ENCODE measurements at places on chromosomes 3 and 15.

DNA sequence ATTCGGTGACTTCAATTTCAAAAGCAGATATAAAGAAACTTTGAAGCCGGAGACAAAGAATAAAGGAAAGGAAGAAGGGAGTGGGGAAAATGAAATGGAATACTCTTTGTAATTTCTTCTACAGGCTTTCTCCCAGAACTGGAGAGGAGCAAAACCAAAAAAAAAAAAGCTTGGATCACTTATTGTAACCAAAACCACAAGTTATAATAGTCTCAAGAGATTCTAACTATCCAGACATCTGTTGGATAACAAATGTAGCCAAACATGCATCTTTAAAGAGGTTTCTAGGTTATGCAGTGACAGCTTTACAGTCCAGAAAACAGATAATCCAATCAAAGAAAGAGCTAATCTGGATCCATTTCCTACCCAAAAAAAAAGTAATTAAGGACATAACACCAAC lies 36.2 kb downstream of the VGLL3 start:
- DNase-seq = no peak

- DNase-seq = peak; percentile 79
Measured at GRCh38 chr15:33700695-33701303, 267.5 kb upstream of the CHRM5 start.

DNA sequence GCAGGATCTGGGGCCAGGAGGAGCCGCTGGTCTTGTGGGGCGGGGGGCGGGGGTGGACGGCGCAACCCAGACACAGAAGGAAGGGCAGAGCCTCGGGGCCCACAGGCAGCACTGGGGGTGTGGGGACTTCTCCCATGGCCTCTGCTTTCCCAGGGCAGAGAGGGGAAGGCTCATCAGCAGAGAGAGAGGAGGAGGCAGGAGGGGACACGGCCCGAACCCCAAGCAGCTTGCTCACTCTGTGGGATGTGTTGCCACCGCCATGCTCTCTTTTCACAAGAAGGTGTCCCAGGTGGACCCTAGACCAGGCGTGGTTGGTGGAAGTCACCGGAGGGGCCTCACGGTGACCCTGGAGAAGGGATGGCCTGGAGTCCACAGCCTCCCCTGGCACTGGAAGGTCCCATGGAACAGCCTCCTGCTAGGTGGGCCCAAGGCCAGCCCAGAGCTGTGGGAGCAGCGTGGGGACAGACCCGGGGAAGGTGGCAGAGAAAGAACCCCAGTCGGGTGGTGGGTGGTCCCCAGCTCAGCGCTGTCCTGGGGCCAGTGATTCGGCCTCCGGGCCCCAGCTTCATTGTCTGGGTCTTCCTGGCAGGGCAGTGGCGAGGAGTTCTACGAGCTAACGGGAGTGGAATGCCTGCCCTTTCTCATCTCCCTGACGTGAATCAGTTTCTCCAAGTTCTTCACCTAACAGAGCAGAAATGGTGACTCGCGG lies 46.8 kb upstream of the PCSK6 start:
- no peak for DNase-seq

GRCh38 chr3:166560253-166560652 lies 723.0 kb upstream of the BCHE start:
- no peak for DNase-seq

GRCh38 chr3:140292684-140293083 lies 357.7 kb downstream of the CLSTN2 start:
- DNase-seq = peak; percentile 6

DNA sequence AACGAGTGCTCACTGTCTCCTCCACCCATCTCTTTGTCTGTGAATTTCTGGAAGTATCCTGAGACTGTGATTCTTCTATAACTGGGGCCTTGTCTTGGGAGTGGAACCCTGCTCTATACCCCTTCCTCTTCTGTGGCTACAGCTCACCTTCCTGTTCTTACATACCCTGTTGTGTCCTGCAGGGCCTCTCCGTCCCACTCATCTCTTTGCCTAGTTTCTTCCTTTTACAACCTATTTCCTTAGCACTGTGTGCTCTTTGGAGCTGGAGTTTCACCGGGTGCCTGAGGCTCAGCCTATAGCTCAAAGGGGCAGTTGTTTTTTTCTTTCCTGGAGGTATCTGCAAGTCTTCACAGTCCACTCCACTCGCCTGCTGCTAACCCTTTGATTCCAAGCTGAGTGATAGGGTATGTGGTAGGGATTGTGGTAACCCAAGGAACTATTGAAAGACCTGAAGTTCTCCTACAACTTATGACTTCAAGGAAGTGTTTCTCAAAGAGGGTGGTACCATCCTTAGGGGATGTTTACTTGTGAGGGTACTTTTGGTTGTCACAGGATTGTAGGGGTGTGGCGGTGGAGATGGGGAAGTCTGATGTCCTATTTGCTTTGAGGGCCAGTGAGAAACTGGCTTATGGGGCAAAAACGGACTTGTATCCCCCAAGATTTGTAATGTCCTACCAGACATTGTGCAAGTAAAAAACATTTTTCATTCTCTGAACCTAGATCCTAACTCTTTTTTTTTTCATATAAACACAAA lies 66.6 kb upstream of the ARL8B start:
- DNase-seq = no peak

DNA sequence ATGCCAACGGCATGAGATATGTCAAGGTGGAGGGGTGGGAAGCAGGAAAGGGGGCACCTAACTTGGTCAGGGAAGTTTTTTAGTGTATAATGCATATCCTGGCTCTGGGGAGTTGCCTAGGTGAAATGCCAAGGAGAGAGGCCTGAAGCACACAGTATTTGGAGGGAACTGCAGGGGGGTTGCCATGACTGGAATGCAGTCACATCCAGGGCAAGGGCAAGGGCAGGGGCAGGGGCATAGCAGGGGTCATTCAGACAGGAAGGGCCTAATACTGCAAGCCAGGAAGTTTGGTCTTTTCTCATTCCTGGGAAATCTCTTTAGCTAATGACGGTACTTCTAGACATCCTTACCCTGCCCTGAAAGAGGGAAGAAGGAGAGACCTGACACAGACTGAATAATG lies 60.5 kb downstream of the MYRIP start:
- no peak for DNase-seq

- peak; percentile 15 for DNase-seq
Measured at GRCh38 chr3:179272385-179272784, 21.5 kb upstream of the KCNMB3 start.

- DNase-seq = no peak
Measured at GRCh38 chr3:132803889-132804288, 81.7 kb upstream of the NPHP3 start.

DNA sequence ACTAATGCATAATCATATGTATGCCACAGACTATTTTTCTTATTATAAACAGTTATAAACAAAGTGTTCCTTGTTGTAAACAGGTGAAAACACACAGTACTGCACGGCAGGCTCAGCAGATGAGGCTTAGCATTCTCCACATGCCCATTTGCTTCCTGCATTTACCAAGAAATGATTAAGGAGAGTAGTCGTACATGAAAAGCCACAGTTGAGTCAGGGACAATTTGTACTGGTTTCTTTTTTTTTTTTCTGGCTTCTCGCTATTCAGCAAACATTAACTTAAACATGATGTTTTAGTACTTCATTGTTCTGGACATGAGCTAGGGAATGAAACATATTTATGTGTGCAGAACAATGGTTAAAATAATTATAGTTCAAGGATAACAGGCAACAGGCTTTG lies 63.4 kb downstream of the GHSR start:
- no peak for DNase-seq

Data from iris pigment epithelial cell (primary cell).